ENCODE measurements at places on chromosomes 3 and 15.

DNA sequence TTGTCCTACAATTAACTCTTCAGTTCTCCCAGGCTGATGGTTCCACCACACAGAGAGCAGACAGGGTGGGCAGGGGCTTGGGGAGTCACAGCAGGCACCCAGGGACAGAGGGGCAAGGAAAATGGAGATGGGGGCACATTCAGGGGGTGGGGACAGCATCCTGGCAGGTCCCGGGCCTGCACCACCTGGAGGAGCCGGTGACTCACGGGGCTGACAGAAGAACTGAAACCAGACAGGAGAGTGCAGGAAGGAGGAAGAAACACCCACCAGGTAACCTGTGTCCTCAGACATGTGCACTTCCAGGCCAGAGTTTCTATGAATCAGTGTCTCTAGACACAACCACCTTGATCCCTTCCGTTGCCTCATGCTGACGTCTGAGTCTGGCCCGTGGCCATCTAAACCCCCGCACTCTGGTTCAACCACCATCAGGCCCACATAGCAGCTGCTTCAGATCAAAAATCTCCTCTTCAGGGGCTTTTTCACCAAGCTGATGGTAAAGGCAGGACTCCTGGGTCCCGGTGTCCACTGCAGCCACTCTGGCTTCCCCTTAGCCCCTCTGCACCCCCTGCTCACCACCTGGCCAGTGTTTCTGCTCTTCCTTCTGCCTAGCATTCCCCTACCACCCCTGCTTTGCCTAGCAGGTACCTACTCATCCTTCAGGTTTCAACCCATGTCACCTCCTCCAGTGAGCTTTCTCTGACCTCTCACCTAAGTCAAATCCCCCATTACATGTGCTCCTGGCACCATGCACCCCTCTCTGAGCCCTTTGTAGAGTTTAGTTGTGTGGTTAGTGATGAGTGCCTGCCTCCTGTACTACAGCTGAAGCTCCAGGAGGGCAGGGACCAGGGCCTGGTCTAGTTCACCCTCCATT lies 16.5 kb upstream of the CYP11A1 start:
- peak; percentile 74 for DNase-seq

DNA sequence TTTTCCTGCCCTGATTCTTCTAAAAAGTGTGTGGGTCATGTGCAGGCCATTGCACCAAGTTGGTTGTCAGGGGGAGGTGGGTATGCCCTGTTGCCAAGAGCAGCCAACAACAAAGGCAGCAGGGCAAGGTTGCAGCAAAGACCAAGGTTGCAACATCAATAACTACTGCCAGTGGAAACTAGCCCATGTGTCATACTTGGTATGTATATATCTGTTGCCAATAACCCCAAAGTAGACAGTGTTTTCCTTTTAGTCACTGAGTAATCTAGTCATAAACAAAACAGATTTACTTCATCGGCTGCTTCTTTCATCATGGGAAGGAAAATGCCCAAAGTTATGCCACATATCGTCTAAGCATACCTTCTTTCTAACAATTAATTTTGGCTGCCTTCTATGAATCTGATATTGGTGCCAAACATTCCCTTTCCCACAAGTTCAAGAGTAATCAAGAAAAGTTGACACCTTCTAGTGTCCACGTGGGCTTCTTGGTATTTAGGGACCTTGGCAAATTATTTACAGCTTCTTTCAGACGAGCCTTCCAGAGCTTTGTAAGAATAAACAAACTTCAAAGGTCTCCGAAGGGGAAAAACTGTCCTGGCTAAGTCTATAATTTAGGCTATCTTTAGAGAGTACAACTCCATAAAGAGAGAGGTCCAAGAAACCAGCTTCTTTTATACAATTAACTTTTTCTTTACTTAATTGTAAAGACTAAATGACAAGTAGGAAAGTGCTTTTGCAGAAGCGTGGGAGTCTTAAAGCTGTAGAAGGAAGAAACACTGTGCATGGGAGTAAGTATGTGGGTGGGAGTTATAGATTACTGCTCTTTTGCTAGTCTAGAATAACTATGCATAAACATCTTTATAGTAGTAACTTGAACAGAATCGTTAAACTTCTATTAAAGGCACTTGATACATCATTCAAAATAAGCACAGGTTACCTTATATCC lies 10.0 kb upstream of the MBNL1 start:
- peak; percentile 62 for DNase-seq

DNA sequence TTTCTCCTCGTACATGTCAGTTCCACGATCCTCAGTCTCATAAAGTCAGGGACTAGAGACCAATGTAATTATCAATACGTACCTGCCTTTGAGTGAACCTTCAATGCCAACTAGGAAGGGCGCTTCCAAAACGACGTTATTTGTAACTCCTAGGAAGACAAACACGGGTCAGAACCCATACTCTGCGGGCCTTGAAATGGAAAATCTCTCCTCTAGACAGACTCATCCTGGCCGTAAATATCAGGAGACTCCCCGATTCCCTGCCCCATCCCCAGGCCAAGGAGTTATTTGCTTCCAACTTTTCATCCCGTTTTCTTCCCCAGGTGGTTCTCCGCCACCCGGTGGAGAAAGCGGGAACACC lies 578 bp downstream of the OIP5 start:
- DNase-seq, result no peak

- no peak for DNase-seq
Observed at GRCh38 chr15:58992181-58992580, 4.7 kb downstream of the RNF111 start.

GRCh38 chr3:181888234-181888633 lies 176.5 kb downstream of the SOX2 start:
- DNase-seq, result no peak

- no peak for DNase-seq
Observed at GRCh38 chr3:171108066-171108465, 81.5 kb upstream of the SLC2A2 start.

DNA sequence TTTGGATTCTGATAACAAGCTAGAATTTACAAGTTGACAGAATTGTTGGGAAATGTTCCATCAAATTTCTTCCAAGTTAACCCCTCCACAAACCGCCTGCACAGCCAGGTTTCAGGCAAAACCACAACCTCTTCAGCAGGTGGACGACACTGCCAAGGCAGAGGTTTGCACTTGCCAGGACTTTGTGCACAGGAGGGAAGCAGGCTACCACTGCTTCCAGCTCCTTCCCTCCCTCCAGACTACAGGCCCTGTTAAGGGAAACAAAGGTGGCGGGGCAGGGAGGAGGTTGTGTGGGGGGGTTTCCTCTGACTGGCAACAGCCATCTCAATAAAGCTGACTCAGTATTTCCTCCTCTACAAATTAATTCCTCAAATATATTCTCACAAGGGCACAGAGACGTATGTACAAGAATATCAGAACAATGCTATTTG lies 42.2 kb downstream of the TBC1D2B start:
- DNase-seq, result no peak

GRCh38 chr3:38986901-38987300 lies 64.8 kb downstream of the SCN11A start:
- DNase-seq, result no peak

- no peak for DNase-seq
Observed at GRCh38 chr15:61314427-61314826, 85.3 kb upstream of the RORA start.

GRCh38 chr3:40718209-40718608 lies 193.4 kb downstream of the ZNF621 start:
- no peak for DNase-seq

GRCh38 chr15:96362011-96362754 lies 31.7 kb downstream of the NR2F2 start:
- DNase-seq, result no peak

DNA sequence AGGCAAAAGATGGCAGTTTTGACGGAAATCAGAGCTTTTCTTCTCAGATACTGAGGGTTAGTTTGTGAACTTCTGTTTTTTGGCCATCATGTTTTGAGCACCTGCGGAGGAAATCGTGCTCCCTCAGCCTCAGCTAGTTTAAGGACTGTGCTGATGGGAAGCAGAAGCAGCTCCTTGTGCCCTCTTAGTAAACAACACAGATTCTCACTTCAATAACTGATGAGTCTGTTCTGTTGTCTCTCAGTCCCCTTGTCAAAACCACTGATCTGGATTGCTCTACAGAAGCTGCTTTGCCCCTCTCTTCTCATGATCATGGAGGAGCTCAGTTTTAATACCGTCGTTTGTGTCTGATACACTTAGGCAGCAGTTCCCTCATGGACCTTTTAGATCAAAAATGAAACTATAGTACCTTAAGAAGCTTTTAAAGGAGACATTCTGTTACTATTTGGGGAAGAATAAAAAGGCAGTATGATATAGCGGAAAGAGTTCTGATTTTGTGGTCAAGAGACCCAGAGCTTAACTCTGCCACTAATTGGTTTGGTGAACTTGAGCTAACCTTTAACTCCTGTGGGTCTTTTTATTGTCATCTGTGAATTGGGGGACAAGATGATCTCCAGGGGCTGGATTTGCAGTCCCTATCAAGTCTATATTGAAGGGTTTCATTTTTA lies 152.6 kb downstream of the BBX start:
- DNase-seq, result no peak

- DNase-seq, result no peak
Observed at GRCh38 chr3:2097641-2098191, 950 bp upstream of the CNTN4 start.

DNA sequence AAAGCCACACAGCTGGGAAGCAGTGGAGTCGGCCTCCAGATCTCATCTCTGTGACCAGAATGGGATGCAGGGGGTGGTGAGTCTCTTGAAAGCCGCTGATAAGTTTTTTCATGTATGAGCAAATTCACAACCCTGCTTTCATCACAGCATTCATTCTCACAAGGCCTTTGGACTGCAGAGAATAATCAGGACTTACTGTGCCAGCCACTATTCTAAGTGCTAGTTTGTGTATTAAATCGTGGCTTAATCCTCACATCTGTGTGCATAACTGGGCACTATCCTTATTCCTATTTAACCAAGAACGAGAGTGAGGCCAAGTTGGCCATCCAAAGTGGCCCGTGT lies 64.2 kb upstream of the POLG start:
- DNase-seq, result no peak

DNA sequence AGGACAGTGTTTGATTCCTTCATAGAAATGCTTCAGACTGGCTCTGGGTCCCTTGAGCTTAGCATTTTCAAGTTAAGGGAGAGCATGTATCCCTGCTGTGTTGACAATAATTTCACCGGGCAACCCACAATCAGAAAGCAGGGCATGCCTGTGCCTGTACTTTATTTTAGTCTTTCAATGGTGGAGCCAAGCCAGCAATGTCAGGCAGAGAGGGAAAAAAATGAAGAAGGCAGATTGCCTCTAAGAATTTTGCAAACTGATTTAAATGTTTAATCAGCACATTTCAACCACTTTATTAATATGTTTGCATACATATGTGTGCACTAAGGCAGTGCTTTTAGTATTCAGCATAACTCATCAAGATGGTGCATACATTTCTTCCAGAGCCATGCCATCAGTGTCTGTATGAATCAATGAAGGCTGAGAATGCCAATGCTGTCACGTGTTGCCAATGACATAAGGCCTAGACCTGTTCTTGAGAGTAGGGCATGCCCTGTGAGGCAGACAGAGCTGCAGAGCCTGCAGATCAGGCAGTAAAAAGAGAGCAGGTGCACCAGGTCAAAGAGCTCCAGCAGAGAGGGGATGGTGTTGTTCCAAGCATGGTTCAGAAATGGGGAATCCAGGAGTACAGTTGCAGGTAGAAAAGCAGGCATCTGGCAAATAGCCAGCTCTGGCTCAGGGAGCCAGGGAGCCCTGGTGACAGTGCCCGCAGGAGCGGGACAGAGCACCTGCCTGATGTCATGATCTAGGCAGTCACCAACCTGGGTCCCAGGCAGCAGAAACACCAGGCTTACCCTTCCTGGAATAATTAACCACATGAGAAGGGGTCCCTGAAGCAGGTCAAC lies 508.5 kb downstream of the GABRG3 start:
- no peak for DNase-seq

DNA sequence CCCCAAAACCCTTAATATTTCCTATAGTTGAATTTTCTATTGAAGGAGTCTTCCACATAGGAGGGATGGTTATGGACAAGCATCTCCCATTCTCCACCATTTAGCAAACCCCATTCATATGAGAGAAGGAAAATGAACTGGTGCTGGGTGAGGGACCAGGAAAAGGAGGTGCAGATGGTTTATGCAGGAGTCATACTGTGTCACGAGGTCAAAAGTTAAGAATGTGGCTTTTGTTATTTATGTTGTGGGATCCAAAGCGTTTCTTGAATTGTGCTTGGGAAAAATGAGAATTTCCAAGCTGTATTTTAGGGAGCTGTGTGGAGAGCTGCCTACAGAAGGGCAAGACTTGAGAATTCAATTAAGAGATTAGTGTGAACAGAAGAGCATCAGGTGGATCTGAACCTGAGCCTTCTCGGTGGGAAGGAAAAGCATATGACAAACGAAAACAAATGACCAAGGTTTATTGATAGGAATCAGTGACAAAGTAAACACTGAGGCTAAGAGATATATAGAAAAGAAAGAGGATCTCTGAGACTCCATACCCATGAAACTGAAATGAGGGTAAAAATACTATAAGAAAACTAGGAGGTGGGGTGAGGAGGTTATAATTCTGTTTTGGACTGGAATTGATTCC lies 473.3 kb upstream of the NR2F2 start:
- DNase-seq, result no peak

GRCh38 chr3:73765878-73766545 lies 141.3 kb upstream of the PDZRN3 start:
- no peak for DNase-seq
